ENCODE measurements at places on chromosomes 3 and 15.

DNA sequence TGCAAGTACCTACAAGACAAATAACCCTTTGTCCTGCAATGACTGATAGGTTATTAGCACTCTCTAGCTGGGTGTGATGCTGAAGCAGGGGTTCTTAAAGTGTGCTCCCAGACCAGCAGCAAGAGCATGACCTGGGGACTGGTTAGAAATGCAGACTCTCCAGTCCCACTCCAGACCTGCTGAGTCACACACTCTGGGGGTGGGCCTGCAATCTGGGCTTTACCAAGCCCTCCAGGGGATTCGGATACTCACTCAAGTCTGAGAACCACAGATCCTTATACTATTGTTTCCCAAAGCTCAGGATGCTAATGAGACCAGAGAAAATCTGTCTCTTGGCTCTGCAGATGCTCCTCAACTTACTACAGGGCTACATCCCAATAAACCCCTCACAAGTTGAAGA lies 142.1 kb upstream of the RAD18 start:
- no peak for DNase-seq

- no peak for DNase-seq
Measured at GRCh38 chr3:178457511-178457910, 78.7 kb upstream of the KCNMB2 start.

DNA sequence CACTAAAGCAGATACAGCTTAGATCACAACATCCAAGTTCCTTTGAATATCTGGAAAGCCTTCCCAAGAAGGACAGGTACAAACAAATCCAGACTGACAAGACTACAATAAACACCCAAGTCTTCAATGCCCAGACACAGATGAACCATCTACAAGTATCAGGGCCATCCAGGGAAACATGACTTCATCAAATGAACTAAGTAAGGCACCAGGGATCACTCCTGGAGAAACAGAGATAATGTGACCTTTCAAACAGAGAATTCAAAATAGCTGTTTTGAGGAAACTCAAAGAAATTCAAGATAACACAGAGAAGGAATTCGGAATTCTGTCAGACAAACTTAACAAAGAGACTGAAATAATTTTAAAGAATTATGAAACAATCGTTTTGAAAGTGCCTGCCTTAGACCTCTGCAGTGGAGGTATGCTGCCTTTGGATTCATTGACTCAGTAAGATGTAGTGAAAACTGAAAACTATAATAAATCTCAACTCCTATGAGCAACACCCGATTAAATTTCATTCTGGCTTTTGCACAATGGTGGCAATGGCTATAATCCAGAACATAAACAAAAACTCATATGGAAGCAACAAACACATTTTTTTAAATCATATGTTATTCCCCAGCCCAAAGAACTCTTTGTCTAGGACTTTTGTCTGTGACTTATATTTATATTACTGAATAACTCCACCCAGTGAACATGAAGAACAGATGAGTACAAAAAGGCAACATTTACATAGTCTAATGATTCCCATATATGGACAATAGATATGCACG lies 12.6 kb upstream of the COL8A1 start:
- no peak for DNase-seq

DNA sequence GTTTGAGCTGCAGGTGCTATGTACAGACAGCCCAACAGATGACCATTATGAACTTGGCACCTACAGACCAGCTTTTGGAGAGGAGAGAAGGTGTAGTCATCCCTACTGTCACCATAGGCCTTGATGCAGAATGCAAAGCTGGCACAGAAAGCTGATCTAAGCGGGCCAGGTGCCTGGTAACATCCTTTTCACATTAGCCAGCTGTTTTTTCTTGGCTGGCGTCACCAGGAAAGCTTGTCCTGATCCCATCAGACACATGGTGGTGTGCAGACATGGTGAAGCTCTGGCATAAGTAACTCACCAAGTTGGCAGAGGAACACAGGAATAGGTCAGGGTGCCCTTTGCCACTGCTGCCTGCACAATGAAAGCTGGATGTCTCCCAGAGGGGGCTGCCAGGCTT lies 97.2 kb upstream of the MB21D2 start:
- DNase-seq = no peak

GRCh38 chr3:32603064-32603463 lies 32.4 kb upstream of the DYNC1LI1 start:
- DNase-seq = no peak

DNA sequence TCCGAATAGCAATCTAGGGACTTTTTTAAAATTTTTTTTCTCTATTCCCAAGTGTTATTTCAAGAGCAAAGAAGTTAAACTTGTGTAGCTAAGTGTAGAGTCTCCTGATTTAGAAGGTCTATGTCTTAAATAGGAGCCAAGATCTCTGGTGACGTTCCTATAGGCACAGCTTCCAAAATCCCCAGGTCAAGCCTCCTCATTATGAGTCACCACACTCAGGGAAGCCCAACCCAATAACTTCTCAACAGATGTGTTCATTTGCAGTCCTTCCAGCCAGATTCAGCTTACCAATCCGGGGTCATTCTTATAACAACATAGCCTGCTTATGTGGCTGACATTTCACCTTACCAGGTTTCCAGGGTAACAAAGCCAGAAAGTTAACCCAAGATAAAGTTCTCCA lies 270.3 kb downstream of the IL5RA start:
- DNase-seq = no peak

- DNase-seq = no peak
Measured at GRCh38 chr3:114646526-114646925, 352.7 kb downstream of the TIGIT start.

DNA sequence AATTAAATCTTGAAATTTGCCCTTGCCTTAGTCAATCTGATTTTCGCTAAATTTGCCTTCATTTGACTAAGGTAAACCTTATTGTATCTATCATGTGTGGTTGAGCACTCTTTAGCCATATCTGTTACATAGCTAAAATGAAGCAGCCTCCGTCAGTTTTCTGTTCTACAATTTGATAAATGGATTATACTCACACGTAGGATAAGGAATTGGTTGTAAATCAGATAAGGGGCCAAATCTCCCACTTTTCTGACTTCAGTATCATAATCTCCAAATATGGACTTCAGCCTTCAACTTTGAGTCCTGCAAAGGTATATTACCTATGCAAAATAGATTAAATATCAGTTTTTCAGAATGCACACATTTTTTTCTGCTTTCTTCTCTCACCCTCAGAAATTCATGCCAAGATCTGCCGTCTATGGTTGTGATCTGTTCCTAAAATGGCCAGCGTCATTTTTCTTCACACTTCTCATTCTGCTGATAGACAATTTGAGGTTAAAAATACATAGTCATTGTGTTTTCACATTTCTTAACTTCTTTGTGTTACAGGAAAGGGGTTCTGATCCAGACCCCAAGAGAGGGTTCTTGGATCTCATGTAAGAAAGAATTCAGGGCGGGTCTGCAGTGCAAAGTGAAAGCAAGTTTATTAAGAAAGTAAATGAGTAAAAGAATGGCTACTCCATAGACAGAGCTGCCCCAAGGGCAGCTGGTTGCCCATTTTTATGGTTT lies 36.9 kb downstream of the RAB8B start:
- DNase-seq = no peak

- DNase-seq = no peak
Measured at GRCh38 chr3:27677565-27677964, 44.6 kb downstream of the EOMES start.

DNA sequence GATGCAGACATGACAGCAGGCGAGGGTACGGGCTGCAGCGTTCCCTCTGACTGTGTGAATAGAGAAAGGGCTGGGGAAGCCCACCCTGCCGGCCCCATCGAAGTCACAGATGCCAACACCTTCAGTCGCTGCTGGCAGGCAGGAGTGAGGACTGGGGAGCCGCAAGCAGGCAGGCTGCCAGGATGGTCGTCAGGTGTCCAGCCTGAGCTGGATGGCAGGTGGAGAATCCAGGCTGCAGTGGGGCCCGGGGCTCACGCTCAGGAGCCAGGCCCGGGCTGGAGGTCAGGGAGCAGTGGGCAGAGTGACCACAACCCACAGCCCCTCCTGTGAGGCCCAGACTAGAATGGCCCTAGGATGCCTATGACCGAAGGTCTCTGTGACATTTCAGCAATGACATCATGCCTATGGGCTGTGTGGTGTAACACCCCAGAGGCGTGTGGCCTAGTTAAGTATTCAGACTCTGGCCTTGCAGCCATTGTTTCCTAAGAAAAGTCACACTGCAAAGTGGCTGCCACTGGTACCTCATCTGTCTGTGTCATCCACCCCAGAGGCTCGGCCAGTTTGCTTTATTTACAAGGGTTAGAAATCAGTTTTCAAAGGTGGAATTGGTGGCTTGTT lies 15.7 kb downstream of the PRR23E start:
- DNase-seq = peak; percentile 41

All from GM13976 (cell line).